Neuronal stem cell (in vitro differentiated cells): ENCODE measurements at places on chromosomes 12 and 14.

GRCh38 chr14:48954446-48954845, 631.7 kb downstream of the RPS29 start:
- no peak for DNase-seq

DNA sequence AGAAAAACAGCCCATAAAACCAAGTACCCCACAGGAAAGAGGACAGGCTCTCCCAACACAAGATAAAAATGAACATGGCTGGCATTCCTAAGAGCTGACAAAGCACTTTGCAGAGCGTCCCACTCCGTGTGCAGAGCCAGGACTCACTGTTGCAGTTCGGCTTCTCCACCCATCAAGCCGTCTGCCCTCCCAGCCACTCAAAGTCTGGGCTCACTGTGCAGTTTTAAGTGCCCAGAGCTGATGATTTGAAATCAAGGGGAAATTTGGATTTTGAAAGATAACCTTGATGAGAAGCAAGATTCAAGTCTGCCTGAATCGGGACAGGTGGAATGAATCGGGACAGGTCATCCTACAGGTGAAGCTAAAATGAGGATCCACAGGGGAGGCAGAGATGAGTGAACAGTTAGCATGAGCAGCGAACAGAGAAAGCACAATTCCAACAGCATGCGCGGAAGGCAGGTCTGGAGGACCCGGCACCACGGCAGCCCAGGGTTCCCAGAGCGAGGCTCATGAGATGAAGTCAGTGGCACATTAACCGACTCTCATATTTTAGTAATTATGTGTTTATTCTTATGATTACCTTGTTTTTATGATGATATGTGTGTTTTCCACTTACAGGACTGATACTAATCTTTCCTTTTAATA, 39.8 kb upstream of the GPR68 start:
- DNase-seq, result no peak

GRCh38 chr14:52551205-52551604, 1.1 kb downstream of the TXNDC16 start:
- DNase-seq, result no peak

- DNase-seq, result no peak
Measured at GRCh38 chr12:28770322-28770721, 378.8 kb upstream of the FAR2 start.

GRCh38 chr14:105148604-105149145, 19.9 kb downstream of the JAG2 start:
- no peak for DNase-seq

DNA sequence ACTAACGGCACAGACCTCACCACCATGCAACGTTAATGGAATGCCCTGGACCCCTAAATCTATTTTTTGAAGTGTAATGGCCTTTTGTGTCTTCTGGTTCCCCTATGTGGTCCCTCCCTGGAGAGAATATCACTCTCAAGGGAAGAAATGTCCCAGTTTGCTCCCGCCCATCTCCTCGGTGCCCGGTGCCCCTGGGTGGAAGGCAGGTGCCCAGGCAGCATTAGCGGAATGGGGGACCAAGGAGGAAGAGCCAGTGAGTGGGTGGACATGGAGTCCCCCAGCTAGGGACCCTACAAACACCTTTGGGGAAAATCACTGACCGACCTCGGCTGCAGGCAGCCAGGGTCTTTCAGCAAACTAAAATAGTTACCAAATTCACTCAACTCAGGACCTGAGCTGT, 212.1 kb upstream of the RTL1 start:
- no peak for DNase-seq

DNA sequence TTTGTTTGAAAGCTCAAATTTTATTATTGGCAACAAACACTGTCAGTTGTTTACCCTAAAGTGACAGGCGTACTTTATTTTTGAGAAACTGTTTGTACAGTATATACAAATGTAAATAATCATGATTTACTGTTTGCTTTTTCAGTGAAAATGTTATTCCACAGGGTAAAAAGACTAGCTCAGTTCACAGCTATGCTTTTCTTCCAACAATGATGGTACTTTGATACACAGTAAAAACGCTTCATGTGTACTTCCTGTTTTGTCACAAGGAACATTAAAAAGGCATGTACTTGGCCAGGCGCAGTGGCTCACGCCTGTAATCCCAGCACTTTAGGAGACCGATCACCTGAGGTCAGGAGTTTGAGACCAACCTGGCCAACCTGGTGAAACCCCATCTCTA, 53.7 kb downstream of the MON2 start:
- no peak for DNase-seq

DNA sequence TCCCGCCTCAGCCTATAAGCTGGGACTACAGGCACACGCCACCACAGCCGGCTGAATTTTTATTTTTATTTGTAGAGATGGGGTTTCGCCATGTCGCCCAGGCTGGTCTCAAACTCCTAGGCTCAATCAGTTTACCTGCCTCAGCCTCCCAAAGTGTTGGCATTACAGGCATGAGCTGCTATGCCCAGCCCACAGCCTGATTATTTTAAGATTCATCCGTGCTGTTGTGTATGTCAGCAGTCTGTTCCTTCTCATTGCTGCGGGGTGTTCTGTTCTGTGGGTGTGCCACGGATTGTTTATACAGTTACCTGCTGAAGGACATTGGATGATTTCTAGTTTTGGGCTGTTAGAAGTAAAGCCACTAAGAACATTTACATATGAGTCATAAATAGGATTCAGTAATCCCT, 9.6 kb upstream of the EP400 start:
- DNase-seq, result no peak

GRCh38 chr12:111066744-111067437, 146.5 kb upstream of the MYL2 start:
- DNase-seq, result no peak

DNA sequence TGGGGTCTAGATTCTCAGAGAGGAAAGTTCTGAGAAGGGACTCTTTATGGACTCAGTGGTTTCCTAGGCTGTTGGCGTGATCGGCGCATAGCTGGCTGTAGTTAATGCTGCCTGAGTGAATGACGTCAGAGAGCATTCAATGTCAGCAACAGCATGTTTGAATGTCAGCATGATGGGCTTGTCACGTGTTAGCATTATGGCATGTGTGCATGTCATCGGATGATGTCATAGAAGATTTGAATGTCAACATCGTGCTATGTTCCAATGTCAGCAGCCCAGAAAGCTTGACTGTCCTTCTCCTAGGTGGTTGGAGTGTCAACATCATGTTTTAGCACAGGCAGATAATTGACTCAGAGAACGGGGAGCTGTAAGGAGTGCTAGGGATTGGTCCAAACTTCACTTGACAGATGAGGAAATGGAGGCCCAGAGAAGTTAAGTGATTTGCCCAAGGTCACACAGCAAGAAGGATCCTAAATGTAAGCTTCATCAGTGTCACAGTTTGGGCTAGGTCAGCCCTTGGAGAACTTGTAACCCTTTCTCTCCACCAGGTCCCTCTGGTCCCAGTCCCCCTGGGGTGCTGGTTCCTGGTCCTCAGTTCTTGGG, 45.5 kb downstream of the MVK start:
- no peak for DNase-seq

DNA sequence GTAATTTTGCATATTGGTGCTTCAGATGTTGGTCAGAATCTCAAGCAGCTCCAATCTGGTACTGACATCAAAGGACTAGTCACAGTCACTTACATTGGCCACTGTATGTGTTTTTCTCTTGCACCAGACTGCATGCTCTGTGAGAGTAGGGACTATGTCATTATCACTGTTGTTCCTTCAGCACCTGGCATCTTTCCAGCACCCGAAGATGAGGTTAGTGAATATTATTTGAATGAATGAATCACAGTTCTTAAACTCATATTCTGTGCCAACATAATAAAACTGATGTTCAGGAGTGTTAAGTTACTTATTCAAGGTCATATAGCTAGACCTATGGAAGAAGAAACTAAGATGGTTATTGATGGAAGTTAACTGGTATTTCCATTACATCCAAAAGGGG, 204.5 kb upstream of the TBX3 start:
- no peak for DNase-seq

- DNase-seq, result no peak
Measured at GRCh38 chr12:15044471-15044870, 71.6 kb downstream of the PDE6H start.

GRCh38 chr14:27929797-27930347, 836.7 kb upstream of the FOXG1 start:
- DNase-seq, result no peak

DNA sequence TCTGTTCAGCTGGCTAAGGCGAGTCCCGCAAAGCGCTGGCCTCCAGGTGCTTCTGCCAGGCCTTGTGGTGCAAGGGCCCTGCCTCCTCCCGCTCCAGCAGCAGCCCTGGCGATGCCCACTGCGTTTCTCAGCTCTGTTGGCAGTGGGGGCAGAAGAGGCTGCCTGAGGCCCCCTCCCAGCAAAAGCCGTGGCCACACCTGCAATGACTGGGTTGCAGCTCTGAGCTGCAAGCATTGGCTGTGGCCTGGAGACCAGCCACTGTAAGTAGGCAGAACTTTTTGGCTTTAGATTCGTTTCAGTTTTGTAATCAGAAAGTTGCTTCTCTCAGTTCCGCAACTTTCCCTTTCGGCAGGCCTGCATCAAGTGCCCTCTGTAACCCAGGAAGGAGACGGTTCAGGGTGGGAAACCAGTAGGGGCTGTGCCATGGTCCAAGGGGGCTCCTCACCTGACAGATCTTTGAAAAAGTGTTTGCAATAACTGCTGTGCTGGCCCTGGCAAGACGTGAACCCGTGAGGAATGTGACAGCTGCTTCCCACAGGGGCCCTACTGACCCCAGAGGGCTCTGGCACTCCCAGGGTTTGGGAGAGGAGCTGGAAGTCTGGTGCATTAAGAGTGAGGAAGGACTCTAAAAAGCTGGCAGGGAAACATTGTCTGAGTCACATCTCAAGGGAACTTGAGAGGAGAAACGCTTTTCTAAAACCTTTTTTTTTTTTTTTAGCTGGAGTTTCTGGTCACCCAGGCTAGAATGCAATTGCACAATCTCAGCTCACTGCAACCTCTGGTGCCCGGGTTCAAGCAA, 54.5 kb upstream of the MAX start:
- DNase-seq, result no peak

DNA sequence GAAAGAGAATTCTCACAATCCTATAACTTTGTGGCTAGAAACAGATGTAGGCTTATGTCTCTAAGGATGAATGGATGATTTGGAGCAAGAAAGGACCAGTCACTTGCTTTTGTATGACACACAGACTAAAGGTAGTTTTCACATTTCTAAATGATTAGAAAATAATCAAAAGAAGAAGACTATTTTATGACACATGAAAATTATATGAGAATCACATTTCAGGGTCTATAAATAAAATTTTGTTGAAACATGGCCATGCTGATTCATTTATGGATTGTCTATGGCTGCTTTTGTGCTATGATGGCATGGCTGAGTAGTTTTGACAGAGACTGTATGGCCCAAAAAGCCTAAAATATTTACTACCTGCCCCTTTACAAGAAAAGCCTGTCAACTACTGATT, 49.4 kb upstream of the FRMD6 start:
- no peak for DNase-seq

DNA sequence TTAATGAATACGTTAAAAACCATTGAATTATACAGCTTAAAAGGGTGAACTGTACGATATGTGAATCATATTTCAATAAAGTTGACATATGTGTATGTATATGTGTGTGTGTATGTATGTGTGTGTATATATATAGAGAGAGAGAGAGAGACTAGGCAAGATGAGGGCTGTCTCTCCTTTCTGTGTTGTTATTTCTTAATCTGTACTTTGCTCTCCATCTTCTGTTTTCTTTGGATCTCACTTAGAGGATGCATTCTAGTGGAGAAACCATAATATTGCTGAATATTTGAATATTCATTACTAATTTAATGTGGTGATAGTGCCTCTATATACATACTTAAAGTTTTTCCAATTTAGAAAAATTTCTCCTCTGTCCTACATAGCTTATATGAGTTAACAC, 50.5 kb downstream of the PCNX1 start:
- DNase-seq, result no peak

GRCh38 chr14:33959692-33960151, 8.8 kb upstream of the EGLN3 start:
- DNase-seq, result no peak
